ENCODE measurements at places on chromosomes 13 and 19. TPM values are rescaled to one million over a fixed set of nuclear protein-coding genes. Genes with fewer than 3 reads are reported as not detected.
A peak's percentile ranks its signal among the peaks of the same experiment; 100 is the strongest.

DNA sequence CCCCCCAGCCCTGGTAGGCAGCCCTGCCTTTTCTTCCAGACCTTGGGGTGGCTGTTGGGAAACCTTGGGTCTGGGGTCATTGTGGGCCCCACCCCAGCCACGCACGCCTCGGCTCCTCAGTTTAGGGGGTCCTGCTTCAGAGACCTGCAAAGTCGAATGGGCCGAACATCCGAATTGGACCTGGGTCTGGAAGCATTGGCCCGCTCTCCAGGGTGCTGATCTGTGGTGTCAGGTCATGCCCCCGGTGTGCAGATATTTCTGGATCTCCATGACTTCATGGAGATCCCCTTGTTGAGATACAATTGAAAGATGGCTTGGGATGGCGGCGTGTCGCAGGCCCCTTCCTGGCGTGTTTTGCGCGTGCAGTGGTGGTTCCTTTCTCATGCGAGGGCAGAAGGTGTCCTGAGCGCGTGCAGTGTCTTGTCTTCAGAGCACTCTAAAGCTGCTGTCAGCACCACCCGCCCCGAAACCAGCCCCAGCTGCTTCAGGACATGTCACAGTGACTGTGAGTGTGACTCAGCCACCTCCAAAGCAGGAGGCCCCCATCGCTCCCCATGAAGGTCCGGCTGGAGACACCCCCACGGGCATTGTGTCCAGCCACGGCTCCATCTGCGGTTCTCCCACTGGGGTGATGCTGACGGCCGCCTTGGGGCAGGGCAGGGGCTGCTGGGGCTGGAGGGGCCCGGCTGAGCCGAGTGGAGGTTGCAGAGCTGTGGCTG is 112.7 kb downstream of the KDM4B start:
- no peak for DNase-seq

GRCh38 chr13:49953560-49953959 is 17.4 kb upstream of the SPRYD7 start:
- no peak for DNase-seq

Gene OR7A5
- not detected for total RNA-seq

DNA sequence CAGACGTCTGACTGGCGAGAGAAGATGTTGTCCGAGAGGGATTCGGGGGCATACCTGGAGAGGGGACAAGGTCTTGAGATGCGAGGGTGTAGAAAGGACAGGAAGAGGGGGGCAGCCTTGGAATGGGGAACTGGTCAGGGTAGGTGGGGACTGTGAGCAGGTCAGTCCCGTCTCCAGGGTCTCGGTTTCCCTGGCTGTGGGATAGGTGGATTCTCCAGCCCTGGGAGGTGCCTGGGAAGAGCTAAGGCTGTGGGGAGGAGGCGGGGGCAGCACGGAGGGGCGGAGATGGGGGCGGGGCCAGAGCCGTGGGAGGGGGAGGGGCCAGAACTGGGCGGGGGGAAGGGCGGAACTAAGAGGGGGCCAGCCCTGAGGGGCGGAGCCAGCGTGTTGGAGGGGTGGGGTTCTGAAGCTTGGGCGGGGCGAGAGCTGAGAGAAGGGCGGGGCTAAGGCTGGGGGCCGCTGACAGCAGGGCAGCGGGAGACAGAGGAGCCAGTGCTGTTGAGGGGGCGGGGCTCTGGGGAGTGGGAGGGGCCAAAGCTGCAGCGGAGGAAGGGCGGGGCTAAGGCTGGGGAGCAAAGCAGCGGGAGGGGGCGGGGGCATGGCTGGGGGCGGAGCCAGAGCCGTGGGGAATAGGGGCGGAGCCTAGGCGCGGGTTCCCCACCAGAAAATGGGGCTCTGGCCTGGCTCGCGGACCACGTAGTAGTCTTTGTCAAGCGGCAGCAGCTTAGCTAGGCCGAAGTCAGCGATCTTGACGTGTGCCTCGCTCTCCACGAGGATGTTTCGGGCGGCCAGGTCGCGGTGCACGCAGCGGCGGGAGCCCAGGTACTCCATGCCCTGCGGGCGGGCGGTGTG is 9.5 kb upstream of the INSL3 start:
- DNase-seq = peak; percentile 63

Gene TMPRSS9
- not detected for total RNA-seq

DNA sequence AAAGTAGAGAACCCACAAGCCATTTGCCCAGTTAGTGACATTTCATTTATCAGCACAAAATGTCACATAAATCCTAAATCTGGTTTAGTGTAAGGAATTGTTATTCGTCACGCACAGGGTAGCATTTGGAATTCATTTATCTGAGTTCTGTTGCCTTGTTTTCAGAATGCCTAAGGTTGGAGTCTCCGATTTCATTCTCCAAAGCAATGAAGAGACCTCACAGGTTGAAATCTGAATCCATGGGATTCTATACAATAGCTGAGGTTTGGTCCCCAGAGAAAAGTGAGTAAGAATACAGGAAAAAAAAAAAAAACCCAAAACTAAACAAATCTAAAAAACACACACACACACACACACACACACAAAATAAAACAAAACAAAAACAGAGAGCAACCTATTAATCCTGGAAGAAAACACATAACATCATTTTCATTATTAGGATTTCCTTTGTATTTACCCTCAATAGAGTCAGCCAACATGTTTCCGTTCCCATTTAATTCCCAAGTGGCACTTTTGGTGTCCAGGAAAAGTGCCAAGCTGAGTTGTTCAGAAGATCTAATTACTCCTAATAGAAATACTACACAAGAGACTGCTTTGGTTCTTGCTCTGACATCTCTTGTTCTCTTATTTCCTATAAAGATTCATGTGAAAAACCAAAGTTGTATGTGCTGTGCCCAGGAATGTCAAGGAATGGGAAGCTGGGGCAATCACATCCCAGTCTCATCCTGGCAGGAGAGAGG is 36.2 kb upstream of the LRCH1 start:
- peak; percentile 43 for DNase-seq

DNA sequence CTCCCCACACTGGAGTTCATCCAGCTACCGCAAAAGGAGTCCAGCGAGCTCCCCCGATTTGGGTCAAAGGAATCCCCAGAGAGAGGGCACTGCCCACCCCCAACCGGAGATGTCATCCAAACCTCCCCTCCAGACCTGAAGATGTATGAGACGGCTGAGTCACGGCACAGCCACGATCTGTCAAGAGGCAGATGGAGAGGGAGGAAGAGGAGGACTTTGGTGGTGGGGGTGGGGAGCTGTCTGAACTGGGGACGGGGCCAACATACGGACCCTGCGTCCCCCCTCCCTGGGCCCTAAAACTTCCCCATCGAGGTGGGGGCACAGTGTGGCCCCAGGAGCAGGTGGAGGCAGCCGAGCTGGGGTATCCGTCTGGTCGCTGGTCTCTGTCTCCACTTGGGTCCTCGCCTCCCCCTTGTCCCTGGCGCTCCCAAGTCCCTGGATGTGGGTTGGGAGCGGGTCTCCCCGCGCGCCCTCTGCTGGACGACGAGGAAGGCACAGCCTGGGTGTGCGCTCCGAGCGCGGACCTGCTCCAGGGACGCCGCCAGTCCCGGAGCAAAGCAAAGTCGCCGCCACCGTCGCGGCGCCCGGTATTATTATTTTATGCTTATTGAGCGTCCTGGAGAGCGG is 3.8 kb downstream of the PDE4A start:
- DNase-seq = peak; percentile 63

Measured in fibroblast of the aortic adventitia (primary cell).